ENCODE measurements at places on chromosomes 4 and X. TPM values are rescaled to one million over a fixed set of nuclear protein-coding genes. Genes with fewer than 3 reads are reported as not detected.

Gene TXK
- 0.16 TPM for total RNA-seq

Gene USP26
- not detected for total RNA-seq

Gene CLCN5
- total RNA-seq = 8.1 TPM

Gene ARHGEF6
- total RNA-seq = 7.1 TPM

Gene GLUD2
- total RNA-seq = 3.9 TPM

Gene FAM47C
- total RNA-seq = not detected

Gene TECRL
- total RNA-seq = not detected

Gene AR
- total RNA-seq = 0.49 TPM

Gene MORC4
- total RNA-seq = 8.1 TPM

Gene SLC38A5
- 21.2 TPM for total RNA-seq

Gene AMOT
- total RNA-seq = 0.97 TPM

Gene HSFX3
- total RNA-seq = not detected

Gene C4orf36
- total RNA-seq = 0.16 TPM

Gene FAM47E
- 0.38 TPM for total RNA-seq

Gene DHRSX
- 24.5 TPM for total RNA-seq

Gene MAGIX
- 0.32 TPM for total RNA-seq

Gene ABHD18
- total RNA-seq = 8.6 TPM

Gene RASSF6
- total RNA-seq = not detected

Gene LRRC66
- total RNA-seq = 0.50 TPM

Gene MMRN1
- total RNA-seq = 190 TPM

Gene GAGE12H
- total RNA-seq = not detected

Gene COX7B2
- total RNA-seq = not detected

Gene DIPK2B
- 118 TPM for total RNA-seq

Gene POF1B
- 3.0 TPM for total RNA-seq

Gene MAEA
- total RNA-seq = 99.9 TPM

Gene P2RY10
- not detected for total RNA-seq

Gene BEX4
- 10.4 TPM for total RNA-seq

Gene RTL5
- 1.1 TPM for total RNA-seq

Gene PCDH19
- 2.2 TPM for total RNA-seq

Gene GAGE2A
- total RNA-seq = not detected

Gene ATP11C
- 56.1 TPM for total RNA-seq

Gene UGT8
- total RNA-seq = not detected

Gene ARR3
- total RNA-seq = not detected

Gene RGN
- total RNA-seq = under 0.01 TPM

Gene CABS1
- total RNA-seq = not detected

Gene PAK3
- total RNA-seq = 3.9 TPM

Gene MAML3
- 3.7 TPM for total RNA-seq

Gene XG
- total RNA-seq = 0.31 TPM

Gene BEND4
- total RNA-seq = 0.38 TPM
